Putamen (tissue), 1 donor: ENCODE measurements at places on chromosomes 7 and 10.

GRCh38 chr7:69598487-69599285, 411 bp downstream of the AUTS2 start:
- peak; percentile 60 for DNase-seq

- no peak for DNase-seq
Measured at GRCh38 chr10:75408509-75408875, 6.9 kb upstream of the ZNF503 start.

- DNase-seq, result no peak
Measured at GRCh38 chr7:81299711-81300110, 380.9 kb upstream of the SEMA3C start.

- no peak for DNase-seq
Measured at GRCh38 chr10:123463698-123464097, 202.5 kb upstream of the GPR26 start.
